ENCODE measurements at places on chromosomes 1 and 21. TPM values are rescaled to one million over a fixed set of nuclear protein-coding genes. Genes with fewer than 3 reads are reported as not detected.

The PFKFB2 gene
- total RNA-seq, result 6.1 TPM

The FAM72D gene
- total RNA-seq, result 7.3 TPM

The FCGR3A gene
- not detected for total RNA-seq

The SLC30A1 gene
- 25.0 TPM for total RNA-seq

The ATAD3C gene
- not detected for total RNA-seq

The LIN28A gene
- not detected for total RNA-seq

The KCTD3 gene
- 34.4 TPM for total RNA-seq

The UBASH3A gene
- 0.16 TPM for total RNA-seq

The AKNAD1 gene
- total RNA-seq, result 0.64 TPM

The SYTL1 gene
- 0.77 TPM for total RNA-seq

The DCST1 gene
- total RNA-seq, result not detected

The BCAN gene
- total RNA-seq, result not detected

The TTC34 gene
- 0.04 TPM for total RNA-seq

The SPSB1 gene
- total RNA-seq, result 30.4 TPM

The C1QA gene
- total RNA-seq, result not detected

The PCP4 gene
- not detected for total RNA-seq

The RGS18 gene
- not detected for total RNA-seq

The NBPF10 gene
- total RNA-seq, result 0.46 TPM

The CACNA1E gene
- 0.01 TPM for total RNA-seq

The PATJ gene
- 3.9 TPM for total RNA-seq

The HTR6 gene
- total RNA-seq, result 0.15 TPM

The TSPEAR gene
- not detected for total RNA-seq

The CD53 gene
- not detected for total RNA-seq

The SPATA17 gene
- total RNA-seq, result 2.8 TPM

The FCGR1A gene
- not detected for total RNA-seq

The FCRL4 gene
- not detected for total RNA-seq

Measured in A549 treated with CORT108297 at 1 μM for 4 hours (cell line).